ENCODE measurements at places on chromosomes 5 and 9.
A peak's percentile ranks its signal among the peaks of the same experiment; 100 is the strongest.

- no peak for DNase-seq
Observed at GRCh38 chr5:177537389-177538361, 16.7 kb downstream of the FAM193B start.

DNA sequence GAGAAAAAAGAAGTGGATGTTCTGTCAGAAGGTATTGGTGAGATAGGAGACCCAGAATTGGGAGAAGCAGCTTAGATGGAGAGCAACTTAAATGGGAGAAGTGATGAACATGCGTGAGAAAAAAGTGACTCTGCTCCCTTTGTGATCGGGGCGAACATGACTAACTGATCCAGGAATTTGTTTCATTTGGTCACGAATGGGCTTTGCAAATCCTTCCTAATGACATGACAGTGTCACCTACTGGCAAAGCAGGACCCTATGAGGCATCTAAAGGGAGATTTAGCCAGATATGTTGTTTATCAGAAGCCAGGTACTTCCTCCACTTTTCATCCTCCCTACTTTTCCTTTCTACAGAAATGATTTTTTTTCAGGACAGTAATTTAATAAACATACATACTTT, 787.4 kb upstream of the RGMB start:
- DNase-seq: no peak

DNA sequence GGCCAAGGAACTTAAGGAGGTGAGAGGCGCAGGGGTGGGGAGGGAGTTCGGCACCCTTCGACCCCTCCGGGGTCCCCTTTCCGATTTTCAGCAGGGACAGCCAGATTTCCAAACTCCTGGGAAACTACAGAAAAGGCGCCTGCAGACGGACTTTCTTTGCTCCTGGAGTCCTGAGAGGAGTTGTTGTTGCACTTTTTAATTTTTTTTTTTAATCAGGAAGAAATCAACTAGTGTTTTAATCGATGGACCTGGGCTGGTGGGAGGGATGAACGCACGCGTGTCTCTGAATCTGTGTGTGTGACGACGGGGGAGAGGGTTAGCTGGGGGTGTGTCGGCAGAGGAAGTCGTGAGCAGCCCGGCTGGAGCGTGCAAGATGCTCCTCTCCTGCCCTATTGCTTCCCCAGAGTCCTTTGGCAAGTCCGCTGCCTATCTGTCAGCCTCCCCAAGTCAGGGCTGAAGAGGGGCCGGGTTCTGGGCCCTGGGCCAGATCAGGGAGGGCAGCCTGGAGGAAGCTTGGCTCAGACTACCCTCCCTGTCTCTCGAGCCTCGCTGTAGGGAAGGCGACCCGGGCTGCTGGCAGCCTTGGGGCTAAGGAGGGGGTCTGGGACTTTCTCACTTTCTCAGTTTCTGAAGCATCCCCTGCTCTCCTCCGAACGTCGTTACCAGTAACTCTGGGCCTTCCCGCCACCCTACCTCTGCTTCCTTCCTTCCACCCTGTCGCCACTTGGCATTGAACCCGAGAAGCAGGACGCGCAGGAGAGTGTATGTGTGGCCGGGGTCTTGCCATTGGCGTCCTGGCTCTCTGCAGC, 731 bp downstream of the PRR16 start:
- no peak for DNase-seq

GRCh38 chr5:179437341-179438001, 92.2 kb upstream of the ADAMTS2 start:
- DNase-seq: no peak

- no peak for DNase-seq
Observed at GRCh38 chr5:6758236-6758635, 45.0 kb downstream of the TENT4A start.

- DNase-seq: no peak
Observed at GRCh38 chr9:114722081-114722621, 40.2 kb upstream of the TEX48 start.

GRCh38 chr9:130214776-130215340, 42.7 kb downstream of the NCS1 start:
- no peak for DNase-seq

DNA sequence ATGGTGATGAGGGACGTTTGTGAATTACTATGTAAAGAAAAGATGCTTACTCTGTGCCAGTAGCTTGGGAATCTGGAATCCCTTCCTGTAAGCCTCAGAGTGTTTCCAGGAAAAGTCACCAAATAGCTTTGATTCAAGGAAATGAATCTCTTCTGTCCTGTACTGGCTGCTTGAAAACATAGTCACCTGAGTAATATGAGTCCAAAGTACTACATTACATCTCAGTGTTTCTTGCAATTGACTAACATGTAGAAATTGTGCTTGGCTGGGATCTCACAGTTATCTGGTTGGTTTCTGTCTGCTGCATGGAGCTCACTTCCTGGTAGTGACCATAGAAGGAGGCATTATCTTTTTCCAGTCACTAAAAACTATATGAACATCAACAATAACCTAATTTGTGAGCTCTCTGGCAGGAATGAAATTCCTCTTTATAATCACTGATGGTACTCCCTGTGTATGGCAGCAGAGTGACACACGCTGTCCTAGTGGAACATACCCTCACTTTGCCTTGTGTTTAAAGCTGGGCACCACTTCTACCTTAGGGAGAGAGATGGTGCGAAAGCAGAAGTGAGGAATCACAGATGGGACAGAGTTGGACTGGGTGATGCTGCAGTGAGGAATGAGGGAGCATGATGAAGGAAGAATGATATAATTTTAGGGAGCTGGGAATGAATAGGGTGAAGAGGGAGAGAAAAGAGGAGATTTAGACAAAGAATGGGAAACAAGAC, 568.5 kb downstream of the RAB3C start:
- no peak for DNase-seq

- DNase-seq: peak; percentile 35
Observed at GRCh38 chr9:127004946-127005769, 90.6 kb downstream of the RALGPS1 start.

GRCh38 chr5:79834098-79834753, 144.6 kb downstream of the CMYA5 start:
- no peak for DNase-seq

DNA sequence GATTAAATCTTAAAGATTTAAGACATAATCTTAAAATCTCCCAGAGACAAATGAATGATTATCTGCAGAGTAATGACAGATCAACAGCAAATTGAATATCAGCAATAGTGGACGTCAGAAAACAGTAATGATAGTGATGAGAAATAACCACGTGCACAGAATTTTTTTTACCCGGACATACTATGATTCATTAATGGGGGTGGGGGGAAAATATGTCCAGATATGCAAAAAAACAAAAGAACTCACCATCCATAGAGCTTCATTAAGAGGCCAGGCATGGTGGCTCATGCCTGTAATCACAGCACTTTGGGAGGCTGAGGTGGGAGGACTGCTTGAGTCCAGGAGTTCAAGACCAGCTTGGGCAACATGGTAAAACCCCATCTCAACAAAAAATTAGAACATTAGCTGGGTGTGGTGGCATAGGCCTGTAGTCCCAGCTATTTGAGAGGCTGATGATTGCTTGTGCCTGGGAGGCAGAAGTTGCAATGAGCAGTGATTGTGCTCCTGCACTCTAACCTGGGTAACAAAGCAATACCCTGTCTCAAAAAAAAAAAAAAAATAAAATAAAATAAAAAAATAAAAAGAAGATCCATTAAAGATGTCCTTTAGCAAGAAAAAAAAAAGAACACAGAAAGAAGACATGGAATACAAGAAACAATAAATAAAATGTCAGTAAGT, 30.9 kb upstream of the SHOC1 start:
- DNase-seq: no peak

DNA sequence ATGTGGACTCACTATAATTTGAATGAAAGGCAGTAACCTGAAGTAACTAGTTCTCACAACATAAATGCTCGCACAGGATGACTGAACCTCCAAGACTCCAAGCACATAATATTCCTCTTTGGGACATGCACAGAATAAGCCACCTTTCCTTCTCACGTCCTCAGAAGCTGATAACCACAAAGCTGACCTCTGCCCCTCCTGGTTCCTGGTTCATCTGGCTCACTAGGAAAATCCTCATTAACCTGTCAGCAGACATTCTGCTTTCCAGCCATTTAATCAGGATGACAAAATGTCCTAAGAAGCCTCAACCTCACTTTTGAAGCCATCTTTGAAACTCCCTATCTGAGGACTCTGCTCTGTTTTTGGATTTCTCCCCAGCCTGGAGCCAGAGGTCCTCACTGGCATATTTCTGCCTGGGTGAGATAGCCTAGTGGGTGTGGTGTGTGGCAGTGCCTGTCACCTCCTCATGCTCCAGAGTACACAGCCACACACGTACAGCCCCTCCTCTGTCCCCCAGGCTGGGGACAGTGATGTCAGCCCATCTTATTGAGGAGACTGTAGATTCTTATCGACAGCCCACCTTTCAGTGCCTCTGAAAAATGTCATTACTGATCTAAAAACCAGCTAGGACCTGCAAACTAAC, 10.3 kb downstream of the ANKH start:
- no peak for DNase-seq

DNA sequence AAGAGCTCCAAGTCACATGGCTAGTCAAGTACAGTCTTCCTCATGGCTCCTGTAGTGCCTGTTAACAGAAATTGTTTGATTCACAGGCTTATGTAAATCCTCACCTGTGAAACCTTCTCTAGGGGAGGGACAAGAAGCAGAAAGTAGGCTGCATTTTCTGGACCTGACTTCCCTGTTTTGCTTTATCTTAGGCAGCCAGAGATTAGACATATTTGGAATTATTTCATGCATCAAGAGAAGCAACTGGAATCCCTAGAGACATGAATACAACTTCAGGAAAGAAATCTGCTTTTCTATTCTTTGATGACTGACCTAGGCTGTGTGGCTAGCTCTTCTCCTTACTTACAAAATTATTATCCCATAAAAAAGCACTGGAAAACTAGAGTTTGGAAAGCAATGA, 52.3 kb downstream of the CAST start:
- DNase-seq: no peak

DNA sequence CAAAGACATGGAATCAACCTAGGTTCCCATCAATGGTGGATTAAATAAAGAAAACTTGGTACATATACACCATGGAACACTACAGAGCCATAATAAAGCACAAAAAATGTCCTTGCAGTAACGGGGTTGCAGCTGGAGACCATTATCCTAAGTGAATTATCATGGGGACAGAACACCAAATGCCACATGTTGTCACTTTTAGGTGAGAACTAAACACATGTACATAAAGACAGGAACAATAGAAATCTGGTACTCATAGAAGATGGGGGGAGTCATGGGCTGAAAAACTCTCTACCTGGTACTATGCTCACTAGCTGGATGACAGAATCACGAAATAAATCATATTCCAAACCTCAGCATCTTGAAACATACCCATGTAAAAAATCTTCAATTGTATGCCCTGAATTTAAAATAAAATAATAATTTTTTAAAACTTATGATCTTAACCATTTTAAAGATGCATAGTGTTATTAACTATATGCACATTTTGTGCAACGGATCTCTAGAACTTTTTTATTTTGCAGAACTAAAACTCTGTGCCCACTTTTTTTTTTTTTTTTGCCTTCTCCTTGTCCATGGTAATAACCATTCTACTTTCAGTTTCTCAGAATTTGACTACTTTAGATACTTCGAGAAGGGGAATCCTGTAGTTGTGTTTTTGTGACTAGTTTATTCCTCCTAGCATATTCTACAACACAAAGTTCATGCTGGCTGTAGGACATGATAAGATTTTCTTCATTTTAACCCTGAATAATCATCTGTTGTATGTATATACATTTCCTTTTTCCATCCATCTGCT, 1081.6 kb upstream of the ACO1 start:
- no peak for DNase-seq

DNA sequence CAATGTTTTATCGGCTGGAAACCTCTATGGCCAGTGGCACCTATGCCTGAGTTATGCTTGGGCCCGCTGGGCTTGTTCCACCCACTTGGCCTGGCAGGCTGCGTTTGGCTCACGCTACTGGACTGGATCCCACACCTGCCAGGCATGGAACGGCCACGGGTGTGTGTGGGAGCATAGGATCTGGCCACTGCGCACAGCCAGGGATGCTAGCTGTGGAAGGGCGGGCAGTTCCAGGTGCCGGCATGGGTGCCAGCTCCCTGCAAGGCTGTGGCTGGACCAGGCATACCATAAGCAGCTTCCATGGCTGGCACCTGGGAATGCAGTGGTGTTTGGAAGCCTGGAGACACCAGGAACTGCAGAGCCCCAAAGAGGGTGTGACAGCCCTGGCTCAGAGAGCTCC, 1063.9 kb upstream of the ACO1 start:
- DNase-seq: no peak

GRCh38 chr9:137198902-137199283, 1.6 kb downstream of the TPRN start:
- DNase-seq: no peak

DNA sequence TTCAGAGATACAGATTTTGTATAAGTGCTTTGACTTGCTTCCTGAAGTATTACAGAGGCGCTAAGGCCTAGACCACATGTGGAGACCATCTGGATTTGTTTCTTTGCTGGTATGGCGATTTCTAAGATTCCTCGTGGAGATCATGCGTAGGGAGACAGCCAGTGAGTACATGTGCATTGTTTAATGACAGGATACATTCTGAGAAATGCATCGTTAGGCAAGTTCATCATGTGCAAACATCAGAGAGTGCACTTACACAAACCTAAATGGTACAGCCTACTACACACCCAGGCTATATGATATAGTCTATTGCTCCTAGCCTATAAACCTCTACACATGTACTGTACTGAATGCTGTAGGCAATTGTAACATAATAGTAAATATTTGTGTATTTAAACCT, 16.5 kb upstream of the CEP120 start:
- no peak for DNase-seq

DNA sequence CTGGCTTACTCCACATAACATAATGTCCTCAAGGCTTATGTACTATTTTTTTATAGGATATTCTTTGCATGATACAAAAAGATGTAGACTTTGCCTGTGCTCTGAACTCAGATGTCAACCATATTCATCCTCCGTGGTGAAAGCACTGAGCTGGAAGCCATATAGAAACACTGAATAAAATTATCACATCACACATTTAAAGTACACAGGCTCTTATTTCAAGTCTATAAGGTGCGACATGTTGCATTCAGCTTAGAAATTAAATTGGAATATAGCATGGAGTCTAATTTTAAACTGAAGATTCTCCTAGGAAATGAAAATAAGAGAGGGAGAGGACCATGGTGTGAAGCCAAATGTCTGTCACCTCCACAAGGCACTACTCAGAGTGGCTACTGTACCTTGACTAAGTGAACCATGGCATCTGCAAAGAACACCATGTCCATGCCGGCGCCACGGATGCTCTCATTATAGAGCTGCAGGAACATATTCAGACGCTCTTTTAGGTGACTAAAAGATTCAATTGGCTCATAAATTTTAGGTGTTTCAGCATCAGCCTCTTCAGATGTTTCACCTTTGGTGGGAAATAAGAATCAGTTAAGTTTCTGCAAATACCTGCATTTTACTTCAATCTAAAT, 158.6 kb downstream of the DNAH5 start:
- DNase-seq: no peak

- DNase-seq: no peak
Observed at GRCh38 chr5:180522330-180522729, 28.2 kb downstream of the CNOT6 start.

GRCh38 chr5:36099748-36100147, 33.1 kb upstream of the UGT3A2 start:
- no peak for DNase-seq

Measured in stimulated activated CD4-positive, alpha-beta T cell treated with anti-CD3 and anti-CD28 coated beads, Interleukin-15, amount 100 ng/mL, for 1 hour (primary cell).